ENCODE measurements at places on chromosomes 4 and X.

- DNase-seq, result no peak
Measured at GRCh38 chr4:111807576-111807975, 337.7 kb upstream of the FAM241A start.

DNA sequence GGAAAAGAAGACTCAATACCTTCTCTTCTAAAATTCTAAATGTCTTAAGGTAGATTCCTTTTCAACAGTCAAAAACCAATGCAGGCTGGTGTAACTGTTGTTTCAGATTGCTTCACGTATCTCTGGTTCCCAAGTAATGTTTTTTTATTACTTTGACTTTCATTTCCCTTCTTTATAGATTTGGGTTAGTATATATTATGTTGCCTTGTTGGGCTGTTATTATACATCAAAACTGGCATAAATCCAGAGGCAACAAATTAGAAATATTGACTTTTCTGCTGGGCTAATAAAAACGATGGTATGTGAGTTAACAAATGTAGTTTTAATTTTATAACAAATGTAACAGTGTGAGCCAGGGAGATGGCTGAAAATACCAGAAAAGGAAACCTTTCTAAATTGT lies 444.7 kb upstream of the TENM3 start:
- no peak for DNase-seq

DNA sequence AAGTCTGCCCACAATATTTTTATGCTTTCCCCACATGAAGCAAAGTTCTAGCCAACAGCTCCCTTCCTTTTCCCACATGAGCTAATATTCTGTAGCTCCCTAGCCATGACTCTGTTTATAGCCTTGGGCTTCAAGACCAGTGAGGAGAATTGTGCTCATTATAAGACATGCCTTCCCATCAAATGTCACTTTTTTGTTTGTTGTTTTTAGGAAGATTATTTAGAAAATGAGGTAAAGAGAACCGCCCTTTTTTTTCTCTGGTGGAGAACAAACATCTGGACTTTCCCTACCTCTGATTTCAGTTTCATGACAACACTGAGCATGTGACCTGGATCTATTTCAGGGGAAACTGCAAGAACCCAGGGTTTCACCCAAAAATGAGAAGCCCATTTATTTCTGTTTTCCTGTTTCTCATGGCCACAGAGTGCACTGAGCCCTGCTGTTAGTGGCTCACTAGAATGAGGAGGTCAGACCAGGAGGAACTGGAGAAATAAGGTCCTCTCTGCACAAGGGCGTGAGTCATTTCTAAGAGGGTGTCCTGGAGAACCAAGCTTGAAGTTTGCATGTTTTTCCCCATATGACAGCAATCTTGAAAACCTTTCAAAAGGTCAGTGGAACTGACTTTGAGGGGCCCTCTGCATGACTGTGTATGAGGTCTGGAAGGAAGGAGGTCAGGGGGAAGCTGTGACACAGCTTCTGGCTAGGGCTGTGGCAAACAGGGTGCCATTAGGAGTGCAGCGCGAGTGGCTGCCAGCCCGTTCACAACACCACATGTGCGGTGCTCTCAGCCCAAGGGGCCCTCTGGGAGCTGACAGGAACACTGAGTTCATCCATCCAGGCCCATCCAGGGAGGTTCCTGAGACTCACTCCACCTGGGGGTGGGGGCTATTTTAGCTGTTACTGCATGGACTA lies 55.2 kb downstream of the CHST7 start:
- no peak for DNase-seq

DNA sequence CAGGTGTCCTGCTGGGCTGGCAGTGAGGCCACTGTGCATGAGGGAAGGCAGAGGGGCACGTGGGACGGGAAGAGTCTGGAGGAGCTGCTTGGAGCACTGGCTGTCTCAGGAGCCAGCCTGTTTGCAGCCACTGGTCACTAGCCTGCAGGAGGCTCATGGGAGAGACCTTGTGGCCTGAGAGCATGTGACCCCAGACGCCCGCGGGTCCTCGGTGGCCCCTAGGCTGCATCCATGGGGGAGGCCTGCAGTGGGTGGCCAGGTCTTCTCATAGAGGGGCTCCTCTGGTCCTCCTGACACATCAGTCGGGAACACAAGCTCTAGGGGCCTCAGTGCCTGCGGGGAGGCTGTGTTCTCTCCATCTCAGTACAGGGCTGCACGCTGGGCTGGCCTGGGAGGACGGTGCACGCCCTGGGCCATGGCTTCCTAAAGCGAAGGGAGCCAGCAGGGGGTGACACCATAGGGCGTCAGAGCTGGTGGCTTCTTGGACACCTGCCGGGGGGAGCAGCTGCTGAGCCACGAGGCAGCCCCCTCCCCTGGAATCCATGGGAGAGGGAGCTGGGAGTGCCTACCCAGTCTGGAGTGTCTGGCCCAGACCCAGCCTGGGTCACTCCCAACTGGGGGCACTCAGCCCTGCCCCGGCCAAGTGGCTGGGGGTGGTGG lies 12.3 kb downstream of the NAT8L start:
- no peak for DNase-seq

- DNase-seq, result no peak
Measured at GRCh38 chrX:40912576-40912975, 172.7 kb upstream of the USP9X start.

- DNase-seq, result no peak
Measured at GRCh38 chr4:107008115-107008514, 28.0 kb downstream of the DKK2 start.

DNA sequence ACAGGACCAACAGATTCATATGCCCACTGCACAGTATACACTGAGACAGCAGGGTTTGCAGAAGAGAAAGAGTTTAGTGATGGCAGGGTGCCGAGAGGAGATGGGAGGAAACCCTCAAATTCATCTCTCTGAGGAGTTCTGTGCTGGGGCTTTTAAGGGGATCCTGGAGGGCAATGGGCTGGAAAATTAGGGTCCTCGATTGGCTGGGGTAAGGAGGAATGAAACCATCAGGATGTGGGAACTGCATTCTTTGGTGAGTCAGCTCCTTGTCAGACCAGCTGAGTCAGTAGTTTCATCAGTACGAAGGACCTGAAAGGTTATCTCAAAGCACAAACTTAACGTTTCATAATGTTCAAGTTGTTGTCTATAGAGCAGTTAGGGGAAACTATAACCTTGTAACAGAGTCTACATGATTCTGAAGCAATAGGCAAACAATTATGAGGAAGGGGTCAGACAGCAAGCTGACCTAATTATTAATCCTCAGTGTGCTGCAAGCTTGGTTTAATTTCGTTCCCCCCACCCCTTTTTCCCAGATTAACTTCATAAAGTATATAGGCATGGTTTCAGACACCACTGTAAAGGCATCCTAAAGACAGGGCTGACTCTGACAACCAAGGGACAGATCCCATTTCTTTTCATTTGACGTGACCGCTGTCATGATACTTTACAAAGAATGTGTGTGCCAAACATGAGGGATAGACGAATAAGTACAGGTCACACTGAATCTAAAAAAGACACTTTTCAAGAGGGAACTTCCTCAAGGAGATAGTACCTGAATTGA lies 1.5 kb upstream of the MSMO1 start:
- no peak for DNase-seq

GRCh38 chrX:111411983-111412382 lies at the start of gene DCX:
Gene DCX (minus strand): TSS chrX:111412192. CDS start chrX:111410398, 1,794 bp downstream.
- no peak for DNase-seq

- DNase-seq, result no peak
Measured at GRCh38 chr4:148118179-148118578, 324.0 kb downstream of the NR3C2 start.

GRCh38 chrX:136635235-136635634 lies 12.7 kb upstream of the CD40LG start:
- no peak for DNase-seq
